ENCODE measurements at places on chromosomes 3 and 15. TPM values are rescaled to one million over a fixed set of nuclear protein-coding genes. Genes with fewer than 3 reads are reported as not detected.

- H3K4me1 ChIP-seq: no peaks in the 10 kb centered on the region
- H3K36me3 ChIP-seq: no peaks in the 10 kb centered on the region
- DNase-seq: no peak
- H3K27ac ChIP-seq: no peak overlapping the region
These were observed 72.7 kb downstream of the FEZF2 start for GRCh38 chr3:62300617-62301016.

- no peaks in the 10 kb centered on the region for H3K36me3 ChIP-seq
- DNase-seq: peak; percentile 51
- H3K27ac ChIP-seq: no peak overlapping the region
- no peak overlapping the region for H3K4me3 ChIP-seq
- H3K27me3 ChIP-seq: no peaks in the 10 kb centered on the region
These were observed 24.8 kb upstream of the MEIS2 start for GRCh38 chr15:37125143-37125542.

GOLGA6L7 gene
- total RNA-seq: not detected

DNA sequence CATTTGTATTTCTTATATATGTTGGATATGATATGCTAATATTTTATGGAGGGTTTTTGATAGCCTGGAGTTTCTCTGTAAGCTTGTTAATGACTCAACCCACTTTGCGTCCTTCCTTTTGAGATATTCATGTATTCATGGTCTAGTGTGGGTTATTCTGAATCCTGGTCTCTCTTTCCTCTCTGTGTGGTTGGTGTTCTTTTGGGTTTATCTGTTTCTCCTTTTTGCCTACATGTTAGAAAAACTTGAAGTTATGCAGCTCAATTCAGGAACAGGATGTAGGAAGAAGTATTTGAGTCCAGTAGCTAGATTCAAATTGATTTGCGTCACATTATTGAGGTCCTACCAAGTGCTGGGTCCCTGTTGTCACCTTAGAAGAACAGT is 28.1 kb downstream of the CMTM7 start:
- no peak for DNase-seq
- H3K36me3 ChIP-seq: no peaks in the 10 kb centered on the region
- H3K4me1 ChIP-seq: peaks cover 41% of the 10 kb centered on the region
- H3K4me3 ChIP-seq: no peak overlapping the region
- no peaks in the 10 kb centered on the region for H3K27me3 ChIP-seq

DNA sequence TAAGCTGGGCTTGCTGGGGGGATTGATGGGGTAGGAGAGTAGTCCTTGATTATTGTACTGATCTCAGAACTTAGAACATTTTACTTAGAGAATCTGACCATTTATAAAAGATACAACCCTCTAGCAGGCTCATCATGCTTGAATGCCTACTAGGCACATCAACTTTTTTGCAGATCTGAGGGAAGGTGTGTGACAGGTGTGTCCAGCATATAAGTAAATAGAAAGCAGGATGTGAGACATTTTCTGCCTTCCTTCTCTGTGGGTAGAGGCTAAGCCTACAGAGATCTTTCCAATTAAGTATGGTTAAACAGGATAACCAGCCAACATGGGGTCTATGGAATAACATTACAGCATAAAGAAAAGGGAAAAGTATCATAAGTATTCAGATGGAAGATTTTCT is 159.1 kb downstream of the AKAP13 start:
- no peak overlapping the region for H3K4me3 ChIP-seq
- no peaks in the 10 kb centered on the region for H3K27me3 ChIP-seq
- peaks cover 5% of the 10 kb centered on the region for H3K36me3 ChIP-seq
- no peak overlapping the region for H3K27ac ChIP-seq
- DNase-seq: no peak
- peaks cover 59% of the 10 kb centered on the region for H3K4me1 ChIP-seq

EIF1B gene
- 35.1 TPM for total RNA-seq

MEX3B gene
- total RNA-seq: not detected

Data from stomach (tissue), 19 donors.